ENCODE measurements at places on chromosomes 6 and 20.

DNA sequence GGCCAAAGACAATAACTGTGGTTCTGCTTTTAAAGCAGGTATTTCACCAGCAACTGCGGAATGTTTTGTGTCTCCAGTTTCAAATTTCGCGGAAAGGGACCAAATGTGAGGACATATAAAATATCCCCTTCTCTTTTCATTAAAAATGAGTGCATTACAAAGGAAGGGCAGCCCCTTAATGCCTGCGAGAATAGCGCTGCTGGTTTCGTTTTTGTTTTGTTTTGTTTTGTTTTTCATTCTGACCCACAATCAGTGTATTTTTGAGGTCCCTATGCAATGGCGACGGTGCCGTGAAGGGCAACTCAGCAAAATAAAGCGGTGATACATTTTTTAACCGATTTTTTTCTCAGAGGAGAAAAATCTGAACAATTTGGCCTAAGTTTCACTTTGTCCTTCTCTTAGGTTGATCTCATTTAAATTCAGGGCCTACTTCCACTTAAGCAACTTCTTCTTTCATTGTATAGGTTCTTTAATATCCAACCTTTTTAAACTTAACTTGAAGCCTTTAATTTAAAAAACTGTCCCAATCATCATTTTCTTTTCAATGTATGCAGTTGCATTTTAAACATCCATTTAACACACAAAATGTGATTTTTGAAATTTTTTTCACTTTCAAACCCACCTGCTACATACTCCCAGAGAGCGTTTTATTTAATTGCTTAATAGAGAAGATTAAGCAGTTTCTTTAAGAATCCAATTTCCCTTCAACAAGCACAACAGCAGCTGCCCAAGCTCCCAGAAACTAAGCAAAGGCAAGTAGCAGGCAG is 2.9 kb upstream of the HIVEP2 start:
- no peak for DNase-seq

DNA sequence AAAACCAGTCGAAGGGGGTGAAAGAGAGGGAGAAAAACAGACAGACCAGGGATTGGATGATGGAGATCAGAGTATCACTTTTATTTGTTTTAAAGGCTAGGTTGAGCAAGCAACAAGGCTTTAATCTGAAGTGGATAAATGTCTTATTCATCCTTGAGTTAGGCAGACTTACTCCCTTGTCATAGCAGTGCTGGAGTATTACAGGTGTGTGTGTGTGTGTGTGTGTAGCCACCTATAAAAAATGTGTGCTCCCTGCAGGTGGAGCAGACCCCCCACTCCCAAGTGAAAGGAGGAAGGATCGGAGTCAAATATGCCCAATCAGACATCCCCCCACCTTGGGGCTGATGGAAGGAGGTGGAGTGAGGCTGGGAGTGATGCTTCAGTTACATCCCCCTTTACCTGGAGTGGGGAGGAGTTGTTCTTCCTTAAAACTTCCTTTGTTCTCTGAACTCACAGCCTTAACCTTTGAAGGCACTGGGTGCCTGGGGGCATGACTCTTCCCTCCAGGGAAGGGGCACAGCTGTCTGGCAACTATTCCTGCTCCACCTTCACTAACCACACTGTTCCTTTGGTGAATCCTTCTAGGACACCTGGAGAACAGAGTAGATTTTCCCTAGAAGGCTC is 27.3 kb downstream of the PTK7 start:
- no peak for DNase-seq

DNA sequence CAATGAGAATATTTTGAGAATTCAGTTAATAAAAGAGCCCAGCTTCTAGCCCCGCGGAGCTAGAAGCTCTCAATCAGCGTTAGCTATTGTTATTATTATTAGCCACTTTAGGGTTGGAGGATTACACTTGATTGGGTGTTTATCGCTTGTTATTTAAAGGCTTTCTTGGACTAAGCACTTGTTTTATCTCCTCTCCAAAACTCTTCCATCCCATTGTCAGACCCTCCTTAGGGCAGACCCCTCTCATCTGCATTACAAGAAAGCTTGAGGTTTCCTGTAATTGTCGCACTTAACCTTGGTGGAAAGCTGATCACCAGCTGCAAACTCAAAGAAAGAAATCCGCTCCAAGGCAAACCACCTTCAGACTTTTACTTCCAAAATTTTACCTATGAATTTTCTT is 4.8 kb downstream of the DPPA5 start:
- DNase-seq, result no peak

DNA sequence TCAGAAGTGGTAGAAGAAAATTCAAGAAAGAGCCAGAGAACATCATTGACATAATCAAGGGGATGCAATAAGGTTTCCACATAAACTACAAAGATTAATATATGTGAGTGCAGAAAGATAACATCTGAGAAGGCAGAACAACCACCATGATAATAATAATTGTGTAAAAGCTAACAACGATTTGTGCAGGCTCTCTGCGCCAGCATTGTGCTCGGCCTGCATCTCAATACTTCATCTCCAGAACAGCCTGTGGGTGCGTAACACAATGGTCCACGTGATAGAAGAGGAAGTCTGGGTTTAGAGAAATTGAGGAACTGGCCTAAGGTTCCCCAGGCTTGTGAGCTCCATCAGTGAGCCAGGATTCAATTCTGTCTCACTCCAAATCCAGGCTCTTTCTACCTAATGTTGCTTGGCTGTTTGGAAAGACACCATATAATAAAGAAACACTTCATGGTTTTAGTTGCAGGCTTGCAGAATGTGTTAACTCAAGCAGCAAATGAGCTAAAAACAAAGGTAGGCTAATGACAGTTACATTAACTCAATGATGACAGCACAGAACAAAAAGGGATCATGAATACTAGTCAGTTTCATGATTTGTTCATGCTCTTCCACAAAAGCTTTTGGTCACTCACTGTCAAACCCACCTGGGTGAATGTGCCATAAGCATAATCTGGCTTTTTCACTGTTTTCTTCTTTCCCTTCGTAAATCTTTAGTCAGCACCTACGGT is 71.2 kb downstream of the LY86 start:
- DNase-seq, result no peak

GRCh38 chr6:105561486-105561885 is 158.6 kb upstream of the PREP start:
- no peak for DNase-seq

DNA sequence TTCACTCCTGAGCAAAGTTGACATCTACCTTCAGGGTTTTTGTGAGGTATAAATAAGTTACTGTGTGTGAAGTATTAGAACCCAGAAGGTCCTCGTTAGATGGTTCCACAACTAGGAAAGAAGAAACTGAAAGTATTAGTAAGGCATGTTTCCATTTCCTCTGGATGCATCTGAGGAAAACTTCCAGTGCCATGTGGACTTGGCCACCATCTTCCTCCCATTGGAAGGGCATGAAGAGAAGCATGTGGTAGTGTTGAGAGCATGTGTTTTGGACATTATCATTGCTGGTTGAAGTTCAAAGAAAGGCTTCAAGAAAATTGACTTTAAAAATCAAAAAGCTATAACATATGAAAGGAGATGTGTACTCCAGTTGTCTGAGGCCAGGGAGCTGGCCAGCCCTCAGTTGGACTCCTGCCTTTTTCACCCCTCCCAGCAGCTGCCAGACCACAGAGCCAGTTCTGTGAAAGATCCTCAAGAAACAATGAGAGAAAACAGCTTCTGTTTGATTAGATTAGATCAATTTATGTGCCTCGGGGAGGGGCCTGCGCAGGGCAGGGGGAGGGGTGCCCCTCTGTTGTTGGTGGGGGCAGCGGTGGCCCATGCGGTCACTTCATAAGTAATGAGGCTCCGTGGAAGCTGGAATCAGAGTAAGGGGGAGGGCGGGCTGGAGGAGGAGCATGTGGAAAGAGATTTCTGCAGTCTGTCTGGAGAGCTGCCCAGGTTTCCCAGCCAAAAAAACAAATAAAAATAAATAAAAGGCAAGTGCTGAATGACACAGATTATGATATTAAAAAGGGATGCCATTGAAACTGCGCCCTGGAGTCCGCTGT is 154.0 kb downstream of the JARID2 start:
- peak; percentile 87 for DNase-seq

- no peak for DNase-seq
Observed at GRCh38 chr6:111791415-111791814, 81.8 kb downstream of the FYN start.

DNA sequence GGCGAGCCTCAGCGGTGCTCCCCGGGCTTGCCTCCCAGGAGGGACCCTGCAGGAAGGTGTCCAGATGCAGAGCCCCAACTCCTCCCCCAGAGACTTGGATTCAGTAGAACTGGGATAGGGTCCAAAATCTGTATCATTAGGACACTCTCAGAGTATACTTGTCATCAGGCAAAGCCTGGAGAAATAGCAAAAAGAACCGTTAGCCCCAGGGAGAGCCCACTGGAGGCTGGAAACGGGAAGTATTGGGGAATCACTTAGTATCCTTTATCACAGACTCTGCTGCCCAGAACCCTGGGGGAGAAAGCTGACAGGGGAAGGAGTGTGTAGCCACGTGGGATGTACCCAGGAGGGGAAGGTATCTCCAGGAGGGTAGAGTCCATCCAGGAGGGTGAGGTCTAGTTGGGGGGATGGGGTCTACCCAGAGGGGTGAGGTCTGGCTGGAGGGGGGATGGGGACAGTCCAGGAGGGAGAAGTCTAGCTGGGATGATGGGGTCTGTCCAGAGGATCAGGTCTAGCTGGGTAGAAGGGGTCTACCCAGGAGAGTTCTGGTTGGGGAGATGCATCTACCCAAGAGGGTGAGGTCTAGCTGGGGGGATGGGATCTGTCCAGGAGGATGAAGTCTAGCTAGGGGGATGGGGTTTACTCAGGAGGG is 107.2 kb downstream of the LY86 start:
- DNase-seq, result no peak

GRCh38 chr6:142321451-142321850 is 19.6 kb downstream of the ADGRG6 start:
- no peak for DNase-seq

DNA sequence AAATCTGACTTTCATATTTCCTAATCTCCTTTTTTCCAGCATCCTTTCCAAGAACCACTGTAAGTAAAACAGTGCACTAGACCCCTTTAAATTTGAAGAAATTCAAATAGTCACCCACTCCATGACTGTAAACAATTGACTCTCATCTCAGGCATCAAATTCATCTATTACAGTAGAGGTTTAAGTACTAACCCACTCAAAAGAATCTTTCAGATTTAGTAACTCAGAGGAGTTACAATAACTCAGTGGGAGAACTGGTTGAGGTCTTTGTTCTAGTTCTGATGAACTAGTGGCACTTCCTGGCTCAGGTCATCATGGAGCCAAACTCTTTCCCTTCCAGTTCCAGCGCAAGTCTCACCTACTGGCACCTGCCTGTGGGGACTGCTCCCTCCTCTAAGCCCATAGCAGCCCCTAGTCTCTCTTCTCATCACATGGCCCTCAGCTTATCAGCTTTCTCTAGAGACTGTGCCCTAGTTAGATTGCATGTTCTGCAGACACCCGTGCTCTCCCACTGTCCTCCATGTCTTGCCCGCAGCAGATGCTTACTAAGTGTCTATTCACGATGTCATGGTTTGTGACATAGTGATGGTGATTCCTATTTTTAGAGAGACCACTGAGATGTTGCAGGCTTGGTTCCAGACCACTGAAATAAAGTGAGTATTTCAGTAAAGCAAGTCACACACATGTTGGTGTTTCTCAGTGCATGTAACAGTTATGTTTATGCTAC is 196.2 kb downstream of the TBC1D7 start:
- DNase-seq, result no peak

GRCh38 chr6:148457137-148457842 is 114.7 kb downstream of the SASH1 start:
- DNase-seq, result peak; percentile 81

GRCh38 chr20:38472513-38473366 is at the start of gene RALGAPB:
Gene RALGAPB (plus strand): TSS chr20:38472843. CDS start chr20:38488433, 15,590 bp downstream.
- DNase-seq, result peak; percentile 96

GRCh38 chr20:57445298-57445697 is 54.1 kb downstream of the RBM38 start:
- DNase-seq, result no peak

- DNase-seq, result peak; percentile 51
Observed at GRCh38 chr6:75620381-75621304, 19.0 kb downstream of the SENP6 start.

DNA sequence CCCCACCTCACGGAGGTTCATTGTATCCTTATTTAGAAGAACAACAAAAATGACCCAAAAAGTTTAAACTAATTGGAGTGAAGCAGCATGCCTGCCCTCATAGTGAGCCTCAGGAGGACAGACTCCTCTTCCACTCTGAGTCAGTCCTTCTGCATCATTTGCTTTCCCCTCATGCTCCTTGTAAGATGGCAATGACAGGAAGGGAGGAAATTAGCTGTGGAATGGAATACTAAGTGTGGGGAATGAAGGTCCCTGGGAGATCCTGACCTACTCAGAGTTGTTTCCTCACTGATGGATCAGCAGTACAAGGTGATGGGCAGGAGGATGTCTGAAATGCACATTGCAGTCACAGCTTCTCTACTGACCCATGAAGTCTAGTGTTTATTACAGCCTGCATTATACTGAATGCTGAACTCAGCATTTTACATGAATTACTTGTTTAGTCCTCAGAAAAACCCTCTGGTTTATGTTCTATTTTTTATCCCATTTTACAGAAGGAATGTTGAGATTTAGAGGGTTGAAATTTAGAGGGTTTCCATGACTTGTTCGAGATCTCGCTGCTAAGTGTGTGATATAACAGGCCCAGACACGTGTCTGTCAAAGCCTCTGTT is 212.0 kb upstream of the PCSK2 start:
- DNase-seq, result no peak

GRCh38 chr6:52407467-52407866 is 12.7 kb upstream of the EFHC1 start:
- DNase-seq, result peak; percentile 28

DNA sequence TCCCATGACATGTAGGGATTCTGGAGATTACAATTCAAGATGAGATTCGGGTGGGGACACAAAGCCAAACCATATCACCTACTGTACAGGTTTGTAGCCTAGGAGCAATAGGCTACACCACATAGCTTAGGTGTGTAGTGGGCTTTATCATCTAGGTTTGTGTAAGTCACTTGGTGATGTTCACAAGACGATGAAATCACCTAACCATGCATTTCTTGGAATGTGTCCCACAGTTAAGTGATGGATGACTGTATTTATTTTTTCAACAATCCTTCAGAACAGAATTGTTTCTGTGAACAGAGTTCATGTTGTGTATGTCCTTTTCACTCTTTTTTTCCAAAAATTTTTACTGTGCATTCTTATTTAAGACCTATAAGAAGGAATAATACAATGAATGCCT is 76.1 kb downstream of the DTD1 start:
- peak; percentile 48 for DNase-seq

All from iris pigment epithelial cell (primary cell).